ENCODE measurements at places on chromosomes 4 and X.

GRCh38 chr4:1047976-1048772, 36.7 kb downstream of the FGFRL1 start:
- DNase-seq = no peak

DNA sequence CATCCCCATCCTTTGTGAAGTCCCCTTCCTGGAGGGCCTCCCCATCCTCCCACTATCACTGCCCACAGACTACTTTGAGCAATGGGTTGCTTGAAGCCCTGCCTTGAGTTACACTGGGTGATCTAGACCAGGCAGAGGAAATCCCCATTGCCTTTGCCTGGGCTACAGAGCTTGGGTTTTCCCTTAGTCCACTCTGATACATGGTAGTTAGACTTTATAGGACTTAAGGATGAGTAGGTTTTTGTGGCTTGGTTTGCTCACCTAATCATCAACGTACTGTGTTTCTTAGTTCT, 56.6 kb downstream of the TMEM131L start:
- DNase-seq = no peak

DNA sequence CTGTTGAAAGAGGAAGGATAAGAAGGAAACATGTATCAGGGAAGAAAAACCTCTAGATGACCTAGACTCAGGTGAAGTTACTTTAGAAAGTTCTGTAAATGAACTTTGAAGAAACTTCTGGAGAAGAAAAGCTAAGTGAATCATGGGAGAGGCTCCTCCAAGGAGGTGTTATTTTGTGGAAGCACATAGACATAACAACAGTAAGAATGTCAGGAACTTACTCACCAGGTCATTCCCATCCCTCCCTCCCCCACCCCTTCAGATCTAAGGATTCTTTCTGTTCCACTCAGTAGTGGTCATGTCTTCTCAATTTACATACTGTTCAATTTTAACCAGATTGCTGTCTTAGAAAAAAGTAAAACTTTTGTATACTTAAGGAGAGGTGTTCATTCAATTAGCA, 310.5 kb upstream of the DDX53 start:
- DNase-seq = no peak

- DNase-seq = no peak
These were observed 1076.4 kb upstream of the PABPC4L start for GRCh38 chr4:135277980-135278315.

- DNase-seq = no peak
These were observed 14.3 kb downstream of the TEC start for GRCh38 chr4:48255072-48255958.

GRCh38 chr4:173696011-173696410, 166.0 kb upstream of the HAND2 start:
- no peak for DNase-seq

DNA sequence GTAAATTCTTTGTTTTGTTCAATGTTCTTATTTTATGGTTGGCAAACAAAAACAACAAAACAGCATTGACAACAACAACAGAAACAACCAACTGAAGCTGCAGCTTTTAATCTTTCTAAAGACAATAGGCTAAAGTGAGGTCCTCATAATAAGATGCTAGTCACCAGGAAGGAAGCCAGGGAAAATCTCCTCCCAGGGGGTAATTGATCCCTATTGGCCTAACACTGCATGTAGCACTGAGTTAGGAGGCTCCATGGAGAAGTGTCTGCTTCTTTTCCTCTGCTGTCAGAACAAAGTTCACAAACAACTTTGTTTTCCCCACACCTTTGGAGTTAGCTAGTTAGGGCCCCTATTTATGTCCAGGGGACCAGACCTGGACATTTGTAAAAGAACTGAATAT, 4.7 kb upstream of the LRAT start:
- no peak for DNase-seq

- no peak for DNase-seq
These were observed 75.0 kb downstream of the AFAP1 start for GRCh38 chr4:7864685-7865084.

DNA sequence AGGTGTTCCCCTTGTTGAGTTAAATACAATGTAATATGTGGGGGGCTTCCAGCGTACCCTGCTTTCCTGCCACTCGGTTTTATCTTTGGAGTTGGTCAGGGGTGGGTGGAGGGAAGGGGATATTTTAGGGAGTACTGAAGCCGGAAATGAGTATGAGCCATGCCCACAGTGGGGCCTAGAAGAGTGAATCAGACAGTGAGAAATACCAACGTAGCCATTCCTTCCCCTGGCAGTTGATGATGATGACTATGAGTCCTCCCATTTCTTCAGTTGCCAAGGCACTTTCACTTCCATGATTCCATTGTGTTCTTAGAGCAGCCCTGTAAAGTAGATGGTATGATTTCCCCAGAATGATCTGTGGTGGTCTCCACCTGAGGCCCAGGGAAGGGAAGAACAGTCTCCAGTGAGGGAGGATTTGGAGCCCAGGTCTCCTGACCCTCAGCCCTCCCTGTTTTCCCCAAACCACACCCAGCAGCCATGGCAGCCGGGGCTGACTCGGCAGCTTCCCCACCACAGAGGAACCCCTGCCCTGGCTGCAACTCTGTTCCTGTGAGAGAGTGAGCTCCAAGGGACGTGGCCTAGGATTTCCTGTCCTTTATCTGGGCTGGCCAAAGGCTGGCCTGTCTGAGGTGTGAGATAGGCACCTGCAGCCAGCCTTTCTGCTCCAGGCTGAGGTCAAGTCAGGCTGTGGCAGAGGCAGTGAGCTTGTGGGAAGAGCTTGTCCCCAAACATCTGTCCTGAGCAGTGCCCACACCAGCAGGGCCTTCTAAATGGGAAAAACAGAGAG, 52.7 kb downstream of the STARD8 start:
- peak; percentile 8 for DNase-seq

DNA sequence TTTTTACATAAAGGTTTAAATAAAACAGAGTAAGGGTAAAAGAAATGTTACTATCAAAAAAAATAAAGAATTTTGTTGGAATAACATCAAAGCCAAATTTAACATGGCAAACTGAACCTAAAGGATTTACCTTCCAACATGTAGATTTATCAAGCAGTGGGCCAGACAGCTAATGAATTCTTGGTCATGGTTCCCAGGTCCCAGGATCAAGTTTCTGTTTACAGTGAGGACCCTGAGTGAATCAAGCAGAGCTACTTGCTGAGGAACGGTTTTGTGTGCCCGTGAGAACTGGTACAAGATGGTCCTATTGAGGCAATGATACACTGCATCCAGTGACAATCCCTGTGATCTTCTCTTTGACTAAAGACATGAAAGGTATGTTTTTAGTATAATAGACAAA, 157.1 kb downstream of the CDS1 start:
- no peak for DNase-seq

DNA sequence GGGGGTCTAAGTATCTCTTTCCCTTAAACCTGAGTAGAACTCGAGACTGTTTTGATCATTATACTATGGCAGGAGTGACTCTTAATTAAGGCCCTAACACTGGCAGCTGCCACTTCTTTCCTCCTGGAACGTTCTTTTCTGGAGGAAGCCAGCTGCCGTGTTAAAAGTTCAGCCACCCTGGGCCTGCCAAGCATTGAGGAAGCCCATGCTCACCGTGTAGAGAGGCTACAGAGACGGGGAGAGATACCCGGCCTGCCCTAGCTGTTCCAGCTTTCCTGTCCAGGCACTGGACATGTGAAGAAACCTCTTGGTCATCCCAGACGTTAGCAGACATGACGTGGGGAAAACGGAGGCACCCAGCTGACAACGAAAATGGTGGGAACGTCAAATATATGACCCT, 274.1 kb downstream of the ARHGAP10 start:
- no peak for DNase-seq

GRCh38 chrX:10001496-10001895, 34.3 kb downstream of the CLDN34 start:
- no peak for DNase-seq

DNA sequence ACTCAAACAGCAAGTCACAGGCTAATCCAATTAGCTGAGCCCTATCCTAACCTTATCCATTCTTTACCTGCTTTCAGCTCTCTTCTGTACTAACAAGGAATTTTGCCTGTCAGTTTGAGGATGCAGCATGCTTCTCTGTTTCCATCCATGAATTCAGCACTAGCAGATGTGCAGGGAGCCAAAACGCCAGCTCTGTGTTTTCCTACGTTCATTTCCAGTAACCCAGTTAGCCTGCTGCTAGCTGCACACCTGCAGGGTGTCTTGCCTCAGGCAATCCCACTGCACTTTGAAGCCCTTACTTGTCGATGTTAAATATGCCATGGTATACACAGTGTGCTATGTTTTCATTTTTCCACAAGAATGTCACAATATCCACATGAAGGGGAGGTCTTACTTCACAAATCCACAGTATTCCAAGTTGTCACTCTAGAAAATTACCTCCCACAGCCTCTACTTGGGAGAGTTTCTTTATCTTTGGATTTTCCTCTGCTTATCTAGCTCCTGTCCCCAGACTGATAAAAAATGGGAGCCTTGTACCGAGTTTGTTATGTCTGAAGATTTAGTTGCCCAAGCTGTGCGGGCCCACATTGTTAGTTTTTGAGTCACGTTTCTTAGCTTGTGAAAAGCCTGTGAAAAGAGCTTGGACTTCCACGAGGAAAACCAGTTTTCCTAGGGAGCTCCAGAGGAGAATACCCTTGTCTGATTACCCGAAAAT, 127.6 kb upstream of the HHIP start:
- DNase-seq = no peak

- peak; percentile 82 for DNase-seq
These were observed 206.7 kb downstream of the MGST2 start for GRCh38 chr4:139872274-139872673.

- DNase-seq = no peak
These were observed 68.7 kb downstream of the NBDY start for GRCh38 chrX:56797574-56798338.

DNA sequence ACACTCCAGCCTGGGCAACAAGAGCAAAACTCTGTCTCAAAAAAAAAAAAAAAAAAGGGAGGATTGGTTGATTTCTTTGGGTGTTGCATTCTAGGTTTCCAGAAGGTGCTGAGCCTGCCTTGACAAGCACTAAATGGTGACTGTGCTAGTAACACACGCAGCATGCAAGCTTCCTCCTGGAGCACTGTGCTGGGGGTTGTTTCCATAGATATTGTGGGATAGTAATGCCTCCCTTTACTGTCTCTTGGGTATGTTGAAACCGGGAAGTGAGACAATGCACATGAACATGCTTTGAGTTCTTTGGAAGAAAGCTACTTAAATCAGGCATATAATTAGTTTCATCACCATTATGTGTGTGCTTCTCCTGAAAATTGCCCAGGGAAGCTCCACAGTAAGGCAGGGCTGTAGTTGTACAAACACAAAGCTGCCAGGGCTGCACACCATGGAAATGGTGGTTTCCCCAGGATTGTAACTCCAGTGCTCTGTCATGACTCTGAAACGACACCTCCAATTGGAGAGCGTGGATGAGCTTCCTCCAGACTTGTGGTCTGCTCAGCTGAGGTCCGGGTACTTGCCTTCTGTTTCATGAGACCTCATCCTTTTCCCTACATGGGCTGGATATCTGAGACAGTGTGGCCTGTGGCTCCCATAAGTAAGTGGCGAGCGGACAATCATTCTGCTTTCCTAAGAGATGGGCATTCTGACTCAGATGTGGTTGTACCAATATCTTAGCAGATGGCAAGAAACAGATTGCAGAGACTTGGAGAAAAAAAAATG, 31.5 kb upstream of the STOX2 start:
- no peak for DNase-seq

GRCh38 chr4:111466811-111467604, 678.2 kb upstream of the FAM241A start:
- no peak for DNase-seq

DNA sequence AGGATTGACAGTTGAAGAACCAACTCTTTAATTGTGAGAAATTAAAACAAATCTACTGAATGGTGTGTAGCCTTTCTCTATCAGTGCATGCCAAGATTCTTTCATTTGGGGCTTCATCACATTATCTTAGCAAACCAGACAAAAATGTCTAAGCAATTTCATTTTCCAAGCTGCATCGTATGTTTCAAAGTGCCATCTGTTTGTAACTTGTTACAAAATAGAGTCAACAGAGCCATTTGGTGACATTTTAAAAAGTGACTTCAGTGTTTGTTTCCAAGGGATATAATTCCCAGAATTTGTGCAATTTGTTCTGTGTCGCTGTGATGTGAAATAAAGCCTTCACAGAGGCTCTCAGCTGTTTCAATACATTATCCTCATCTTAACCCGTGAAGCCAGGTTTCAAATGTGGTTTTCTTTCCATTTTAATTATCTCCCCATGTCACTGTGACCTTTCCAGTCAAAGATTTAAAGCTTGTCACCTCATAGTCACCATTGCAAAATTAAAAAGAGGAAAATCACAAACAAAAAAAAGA, 46.0 kb upstream of the C1QTNF7 start:
- DNase-seq = no peak

- no peak for DNase-seq
These were observed 382.7 kb upstream of the GALNTL6 start for GRCh38 chr4:171430495-171430894.

DNA sequence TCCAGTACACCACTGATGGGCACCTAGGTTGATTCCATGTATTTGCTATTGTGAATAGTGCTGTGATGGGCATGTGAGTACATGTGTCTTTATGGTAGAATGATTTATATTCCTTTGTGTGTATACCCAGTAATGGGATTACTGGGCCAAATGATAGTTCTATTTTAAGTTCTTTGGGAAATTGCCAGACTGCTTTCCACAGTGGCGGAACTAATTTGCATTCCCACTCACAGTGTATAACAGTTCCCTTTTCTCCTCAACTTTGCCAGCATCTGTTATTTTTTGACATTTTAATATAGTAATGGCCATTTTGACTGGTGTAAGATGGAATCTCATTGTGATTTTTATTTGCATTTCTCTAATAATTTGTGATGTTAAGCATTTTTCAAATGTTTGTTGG, 25.9 kb downstream of the CC2D2A start:
- no peak for DNase-seq

- no peak for DNase-seq
These were observed 875 bp downstream of the LAP3 start for GRCh38 chr4:17577665-17578481.

- DNase-seq = no peak
These were observed 5.0 kb downstream of the FAM114A1 start for GRCh38 chr4:38872620-38873019.

GRCh38 chrX:152991123-152991522, 2.8 kb downstream of the PNMA5 start:
- DNase-seq = no peak

- no peak for DNase-seq
These were observed 60.2 kb downstream of the KCNIP4 start for GRCh38 chr4:21888195-21888976.

- no peak for DNase-seq
These were observed 23.0 kb downstream of the LDB2 start for GRCh38 chr4:16875487-16875886.

DNA sequence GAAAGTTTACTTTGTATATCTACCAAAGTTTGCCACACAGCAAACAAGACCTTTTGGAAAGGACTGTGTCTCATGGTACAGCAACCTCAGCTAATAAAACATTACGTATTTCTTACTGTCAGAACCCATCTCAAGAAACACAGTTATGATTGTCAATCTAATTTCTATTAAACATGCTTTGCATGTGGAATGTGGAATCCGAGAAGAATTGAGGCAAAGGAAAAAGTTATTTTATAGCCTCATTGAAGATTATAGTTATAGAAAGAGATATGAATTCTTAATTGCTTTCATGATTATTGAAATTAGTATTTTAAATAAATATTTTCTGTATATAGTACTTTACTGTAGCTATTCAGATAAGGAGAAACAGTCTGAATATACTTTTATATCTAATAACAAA, 5.4 kb downstream of the PCDH7 start:
- DNase-seq = no peak

GRCh38 chrX:3548765-3549391, 164.6 kb downstream of the PRKX start:
- DNase-seq = no peak
